ENCODE measurements at places on chromosomes 6 and 20.
A peak's percentile ranks its signal among the peaks of the same experiment; 100 is the strongest.

- no peak for DNase-seq
Observed at GRCh38 chr20:36483919-36484808, 57.2 kb upstream of the MYL9 start.

DNA sequence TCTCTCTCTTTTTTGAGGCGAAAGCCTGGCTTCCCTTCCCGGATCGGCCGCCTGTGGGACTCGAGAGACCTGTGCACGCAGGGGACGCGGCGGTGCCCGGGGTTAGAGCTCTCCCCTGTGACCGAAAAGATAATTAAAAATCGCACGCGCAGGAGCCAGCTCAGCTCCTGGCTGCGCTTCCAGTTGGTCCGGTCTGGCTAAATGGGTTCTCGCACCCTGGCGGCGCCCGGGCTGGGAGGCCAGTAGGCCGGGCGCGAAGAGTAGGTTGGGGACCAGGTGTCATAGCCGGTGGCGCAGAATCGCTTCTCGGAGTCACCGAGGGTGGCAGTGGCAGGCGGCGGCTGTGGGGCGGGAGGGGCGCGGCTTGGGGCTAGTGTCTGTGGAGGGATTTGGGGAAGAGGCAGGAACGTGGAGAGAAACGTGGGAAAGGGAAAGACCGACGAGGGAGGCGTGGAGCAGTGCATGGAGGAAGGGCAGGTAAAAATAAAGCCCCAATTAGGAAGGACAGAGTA, 41.9 kb upstream of the SUPT3H start:
- peak; percentile 62 for DNase-seq

- DNase-seq = no peak
Observed at GRCh38 chr20:62066983-62067433, 1.3 kb upstream of the TAF4 start.

DNA sequence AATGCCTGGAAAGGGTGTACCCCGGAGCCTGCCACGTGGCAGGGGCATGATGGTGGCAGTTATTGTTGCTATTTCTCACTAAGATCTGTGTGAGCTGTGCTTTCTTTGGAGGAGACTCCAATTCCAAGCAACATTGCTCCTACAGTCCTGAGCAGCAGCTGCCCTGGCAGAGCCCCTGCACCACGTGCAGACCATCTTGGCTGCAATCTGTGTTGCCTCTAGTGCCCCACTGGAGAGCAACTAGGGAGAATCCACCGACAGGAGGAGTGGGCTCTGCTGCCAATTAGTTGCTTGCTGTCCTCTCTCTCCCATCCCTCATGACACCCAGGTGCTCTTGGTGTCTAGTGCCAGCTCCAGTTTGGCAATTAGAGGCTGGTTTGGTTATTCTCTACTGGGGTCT, 116.0 kb downstream of the PXDC1 start:
- DNase-seq = no peak

DNA sequence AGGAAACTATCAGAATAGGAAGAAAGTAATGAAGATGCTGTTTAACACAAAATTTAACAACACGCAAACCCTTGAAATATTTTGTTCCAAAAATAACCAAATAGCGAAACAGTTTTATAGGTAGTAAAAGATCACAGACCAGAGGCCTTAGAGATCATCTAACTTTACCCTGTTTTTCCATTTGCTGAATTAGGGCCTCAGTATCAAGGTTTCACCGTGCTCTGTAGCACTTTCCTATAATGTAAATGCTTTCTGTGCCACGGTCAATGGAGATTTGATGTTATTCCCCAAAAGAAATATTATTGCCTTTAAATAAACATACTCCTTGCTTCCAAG, 23.7 kb downstream of the EPB41L2 start:
- no peak for DNase-seq

- DNase-seq = no peak
Observed at GRCh38 chr20:63611646-63612045, 15.3 kb downstream of the GMEB2 start.

- DNase-seq = no peak
Observed at GRCh38 chr20:24309596-24309995, 159.8 kb upstream of the SYNDIG1 start.

- peak; percentile 90 for DNase-seq
Observed at GRCh38 chr6:90285611-90286381, 10.8 kb downstream of the BACH2 start.

DNA sequence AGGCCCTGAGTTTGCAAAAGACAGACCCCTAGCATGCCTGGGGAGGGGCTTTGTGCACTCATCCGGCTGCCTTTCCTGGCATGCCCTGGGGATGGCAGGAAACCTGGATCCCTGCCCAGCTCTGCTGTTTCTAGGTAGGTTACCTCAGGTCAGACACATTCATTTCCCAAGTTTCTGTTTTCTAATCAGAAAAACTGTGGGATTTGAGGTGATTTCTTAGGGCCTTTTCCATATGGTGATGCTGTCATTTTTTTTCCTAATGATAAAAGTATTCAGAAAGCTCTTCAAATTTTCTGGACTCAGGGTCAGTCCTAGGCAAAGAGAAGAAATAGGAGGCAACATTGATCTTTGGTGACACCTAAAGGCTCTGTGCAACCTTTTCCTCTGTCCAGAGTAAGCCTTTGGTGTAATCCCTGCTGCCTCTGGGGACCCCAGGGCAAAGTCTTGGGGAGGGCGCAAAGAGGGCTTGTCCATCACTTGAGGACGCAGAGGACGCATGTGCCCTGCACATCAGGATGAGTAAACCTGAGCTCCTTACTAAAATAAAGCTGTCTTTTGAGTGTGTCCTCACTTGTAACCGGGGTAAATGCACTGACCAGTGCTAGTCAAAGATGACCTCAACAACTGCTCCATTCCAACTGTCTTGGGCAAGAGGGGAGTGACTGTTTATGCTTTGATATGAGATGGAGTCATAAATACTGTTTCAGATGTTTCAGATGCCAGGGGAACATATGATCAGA, 13.5 kb upstream of the TRAM2 start:
- no peak for DNase-seq

DNA sequence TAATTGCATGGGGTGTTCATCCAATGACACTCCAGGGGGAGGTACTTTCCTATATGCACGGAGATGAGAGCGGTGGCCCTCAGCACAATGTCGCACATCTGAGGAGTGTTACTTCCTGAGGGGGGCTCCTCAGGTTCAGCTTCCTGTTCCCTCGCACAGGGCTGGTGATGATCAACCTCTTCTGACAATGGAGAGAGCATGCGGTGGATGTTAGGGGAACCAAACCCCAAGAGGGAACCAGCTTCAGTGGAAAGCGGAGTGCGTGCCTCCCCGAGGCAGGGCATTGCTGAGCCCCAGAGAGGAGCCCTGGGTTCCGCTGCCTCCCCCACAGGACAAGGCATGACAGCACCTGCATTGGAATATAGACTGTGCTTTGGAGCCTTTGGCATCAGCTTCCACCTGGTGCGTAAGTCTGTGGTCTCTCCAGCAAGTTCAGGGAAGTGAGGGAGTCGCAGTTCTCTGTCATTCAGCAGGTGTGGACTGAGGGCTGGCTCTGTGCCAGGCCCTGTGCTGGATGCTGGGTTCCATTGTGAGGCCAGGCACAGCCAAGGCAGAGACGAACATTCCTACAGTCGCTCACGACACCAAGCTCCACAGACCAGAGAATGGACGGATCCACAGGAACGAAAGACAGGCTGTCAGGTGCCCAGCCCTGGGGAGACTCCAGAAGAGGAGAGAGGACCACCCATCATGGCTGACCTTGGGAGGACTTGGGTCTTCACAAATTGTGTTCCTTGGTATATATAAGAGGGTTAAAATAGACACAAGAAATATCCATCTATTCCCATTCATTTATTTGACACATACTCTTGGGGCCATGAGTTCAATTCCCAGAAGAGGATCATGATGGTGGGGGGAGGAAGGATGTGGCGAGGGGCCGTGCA, 3.9 kb upstream of the ZNF831 start:
- DNase-seq = no peak

DNA sequence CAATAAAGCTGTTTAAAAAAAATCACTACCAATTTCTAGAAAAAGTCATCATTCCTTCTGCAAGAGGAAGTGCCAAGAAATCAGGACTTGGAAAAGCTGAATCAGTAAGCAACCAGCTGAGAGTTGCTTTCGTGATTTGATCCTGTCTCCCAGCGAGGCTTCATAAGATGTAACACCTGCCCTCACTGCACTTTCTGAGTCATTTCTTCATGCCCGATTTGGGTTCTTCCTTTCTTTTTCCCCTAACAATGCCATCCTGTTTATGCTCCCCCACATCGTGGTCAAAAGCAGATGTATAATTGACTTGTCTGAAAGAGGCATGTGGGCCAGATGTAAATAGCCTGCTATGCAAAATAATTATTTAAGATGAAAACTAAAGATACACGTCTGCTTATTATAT, 52.1 kb downstream of the RIPOR2 start:
- DNase-seq = no peak

GRCh38 chr20:32067234-32067821, 15.3 kb downstream of the HCK start:
- DNase-seq = no peak

GRCh38 chr6:63802606-63803206, 167.1 kb downstream of the PHF3 start:
- DNase-seq = no peak

DNA sequence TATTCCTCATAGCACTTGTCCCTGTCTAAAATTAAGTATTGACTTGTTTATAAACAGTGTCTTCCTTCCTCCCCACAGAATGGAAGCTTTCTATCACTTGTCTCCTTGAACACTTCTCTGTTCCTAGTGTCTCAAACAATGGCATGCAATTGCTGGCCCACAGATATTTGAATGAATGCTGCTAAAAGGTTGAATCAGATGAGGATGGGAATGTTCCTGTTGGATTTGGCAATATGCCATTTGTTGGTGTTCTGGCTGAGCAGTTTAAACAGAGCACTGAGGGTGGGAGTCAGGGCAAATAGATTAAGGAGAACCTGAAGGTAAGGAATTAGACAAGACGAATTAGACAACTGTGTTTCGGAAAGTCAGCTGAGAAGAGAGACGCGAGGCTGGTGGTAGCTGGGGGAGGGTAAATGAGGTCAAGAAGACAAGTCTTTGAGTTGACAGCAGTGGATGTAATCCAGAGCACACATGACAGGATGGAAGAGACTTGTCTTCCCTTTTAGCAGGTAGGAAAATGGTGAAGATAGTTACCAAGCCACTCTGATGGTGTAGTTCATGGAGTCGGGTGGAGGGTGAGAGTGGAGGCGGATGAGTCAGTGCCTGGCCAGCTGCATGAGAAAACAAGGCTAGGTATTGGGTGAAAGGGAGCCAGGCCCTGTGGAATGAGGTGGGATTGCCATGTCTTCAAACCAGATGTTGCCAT, 58.3 kb upstream of the GNRH2 start:
- no peak for DNase-seq

GRCh38 chr6:135008941-135009290, 45.7 kb downstream of the HBS1L start:
- no peak for DNase-seq

- DNase-seq = no peak
Observed at GRCh38 chr20:41627611-41628244, 9.6 kb upstream of the CHD6 start.

DNA sequence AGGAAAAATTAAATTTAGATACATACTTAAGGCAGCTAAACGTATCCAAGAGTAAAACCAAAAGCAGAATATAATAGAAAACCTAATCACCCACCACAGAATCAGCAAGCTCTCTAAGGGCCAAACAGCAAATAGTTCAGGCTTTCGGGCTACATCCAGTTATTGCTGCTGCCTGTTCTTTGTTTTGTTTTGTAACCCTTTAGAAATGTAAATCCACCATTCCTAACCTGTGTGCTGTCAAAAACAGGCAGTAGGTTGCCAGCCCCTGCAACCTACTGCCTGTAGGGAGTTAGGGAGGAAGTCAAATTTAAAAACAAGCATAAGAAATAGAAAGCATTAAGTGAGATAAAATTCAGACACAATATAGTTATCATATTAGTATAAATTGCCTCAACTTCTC, 225.9 kb downstream of the PTPRT start:
- DNase-seq = no peak

GRCh38 chr20:20761301-20761700, 48.9 kb upstream of the RALGAPA2 start:
- no peak for DNase-seq

DNA sequence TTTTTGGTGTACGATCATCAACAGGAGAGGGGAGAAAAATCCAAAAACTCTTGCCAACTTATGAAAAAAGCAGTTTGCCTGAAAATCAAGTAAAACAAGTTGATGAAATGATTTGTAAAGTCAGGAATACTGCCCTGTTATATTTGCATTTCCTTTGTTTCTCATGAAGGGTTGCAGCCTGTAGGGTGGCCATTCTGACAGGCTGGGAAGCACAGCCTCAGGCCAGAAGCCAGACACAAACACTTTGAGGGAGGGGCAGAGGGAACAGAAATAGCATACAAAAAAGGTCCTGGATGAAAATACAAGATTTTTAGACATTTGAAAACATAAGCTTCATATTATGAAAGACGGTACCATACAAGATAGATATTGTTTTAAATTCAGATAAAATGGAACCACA, 109.8 kb downstream of the DTNBP1 start:
- no peak for DNase-seq

DNA sequence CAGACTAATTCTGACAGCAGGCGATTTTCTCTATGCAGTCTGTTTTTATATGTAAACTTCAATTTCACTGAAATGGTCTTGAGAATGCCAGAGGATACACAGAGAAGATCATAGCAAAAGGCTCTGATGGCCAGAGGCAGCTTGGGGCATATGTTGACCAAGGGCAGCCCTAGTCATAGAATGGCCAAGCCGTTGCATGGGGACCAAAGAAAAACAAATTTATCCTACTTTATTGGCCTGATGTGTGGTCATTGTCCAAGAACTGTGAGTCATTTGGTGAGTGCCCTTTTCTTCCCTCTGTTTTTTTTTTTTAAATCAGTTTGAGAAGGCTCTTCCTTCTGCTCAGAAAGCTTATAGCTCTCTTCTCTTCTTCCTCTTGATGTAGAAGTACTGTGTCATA, 5.8 kb downstream of the HDGFL1 start:
- DNase-seq = no peak

DNA sequence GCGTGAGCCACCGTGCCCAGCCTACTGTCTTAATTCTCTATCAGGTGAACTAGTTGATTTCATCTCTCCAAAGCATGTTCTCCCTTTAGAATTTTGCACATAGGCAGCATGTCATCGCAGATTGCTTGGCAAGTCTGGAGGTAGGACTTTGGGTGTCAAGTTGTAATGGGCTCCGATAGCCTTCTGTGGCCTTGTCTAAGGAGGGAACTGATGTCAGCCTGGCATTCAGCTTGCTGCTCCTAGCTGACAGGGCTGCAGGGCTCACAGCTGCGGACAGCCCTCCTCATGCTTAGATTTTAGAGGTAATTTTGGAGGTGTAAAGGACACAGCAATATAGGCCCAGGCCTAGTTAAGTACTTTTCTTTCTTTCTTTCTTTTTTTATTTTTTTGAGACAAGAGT, 11.3 kb downstream of the CHMP4B start:
- no peak for DNase-seq

- DNase-seq = no peak
Observed at GRCh38 chr6:14290041-14290771, 172.6 kb downstream of the CD83 start.

GRCh38 chr6:112481211-112481610, 134.1 kb downstream of the RFPL4B start:
- DNase-seq = no peak

- no peak for DNase-seq
Observed at GRCh38 chr20:31440012-31440659, at the start of gene DEFB123. TSS of gene DEFB123 (plus strand) at chr20:31440632. CDS start at chr20:31440699, 67 bp downstream.

Data from left hindlimb (tissue), 1 donor.